Right ventricle myocardium superior (tissue), 1 donor: ENCODE measurements at places on chromosomes 7 and 10.

- DNase-seq, result no peak
Observed at GRCh38 chr10:123800289-123800688, 91.3 kb downstream of the CPXM2 start.

DNA sequence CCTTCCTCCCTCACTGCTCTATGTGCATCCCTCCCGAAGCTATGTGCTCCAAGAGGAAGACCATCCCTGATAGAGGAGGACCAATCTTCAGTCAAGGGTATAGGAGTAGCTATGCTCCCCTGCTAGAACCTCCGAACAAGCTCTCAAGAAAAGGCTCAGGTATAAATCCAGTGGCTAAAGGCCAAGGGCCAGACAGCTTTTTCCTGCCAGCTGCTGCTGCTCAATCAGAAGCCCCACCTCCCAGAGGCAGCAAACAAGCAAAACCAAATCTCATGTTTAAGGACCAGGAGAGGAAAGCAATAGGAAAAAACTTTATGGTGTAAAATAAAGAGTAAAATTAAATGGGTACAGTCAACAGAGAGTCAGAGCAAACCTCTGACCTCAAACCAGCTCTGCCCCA, 187.2 kb downstream of the FGFR2 start:
- DNase-seq, result no peak

GRCh38 chr7:13055732-13056368, 368.4 kb downstream of the ARL4A start:
- DNase-seq, result no peak

GRCh38 chr10:90462749-90463470, 394.9 kb downstream of the HTR7 start:
- no peak for DNase-seq

GRCh38 chr7:111089822-111090426, 1.0 kb upstream of the LRRN3 start:
- DNase-seq, result no peak

DNA sequence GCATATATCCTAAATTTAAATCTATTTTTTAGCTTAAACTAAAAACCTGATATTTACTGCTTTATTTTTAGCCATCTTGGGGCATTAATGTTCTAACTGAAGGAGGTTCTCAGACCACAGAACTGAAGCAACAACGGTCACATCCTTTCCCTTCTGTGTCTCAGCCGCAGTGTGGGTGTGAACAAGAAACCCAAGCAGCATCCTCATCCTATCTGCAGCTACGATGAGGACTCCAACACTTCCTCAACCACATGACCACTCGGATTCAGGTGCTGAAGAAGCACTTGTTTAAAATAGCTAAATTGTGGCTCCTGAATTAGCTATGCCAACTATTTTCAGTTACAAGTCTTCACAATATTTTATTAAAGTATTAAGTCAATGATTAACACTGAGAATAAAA, 5.3 kb downstream of the ESYT2 start:
- no peak for DNase-seq

DNA sequence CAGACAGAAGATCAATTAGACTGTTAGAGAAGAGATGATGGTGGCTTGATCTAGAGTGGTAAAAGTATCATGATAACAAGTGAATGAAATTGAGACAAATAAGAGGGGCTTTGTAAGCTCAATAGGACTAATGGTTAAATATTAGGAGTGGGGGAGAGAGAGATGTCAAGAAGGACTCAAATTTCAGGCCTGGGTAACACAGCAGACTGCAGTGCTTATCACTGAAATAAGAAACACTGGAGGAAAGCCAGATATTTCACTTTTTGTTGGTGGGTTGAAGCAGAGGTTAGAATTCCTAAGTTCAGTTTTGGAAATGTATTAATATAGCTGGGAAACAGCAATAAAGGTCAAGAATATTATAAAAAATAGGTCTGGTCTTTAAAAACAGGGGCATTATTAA, 74.6 kb downstream of the ORC5 start:
- DNase-seq, result no peak

DNA sequence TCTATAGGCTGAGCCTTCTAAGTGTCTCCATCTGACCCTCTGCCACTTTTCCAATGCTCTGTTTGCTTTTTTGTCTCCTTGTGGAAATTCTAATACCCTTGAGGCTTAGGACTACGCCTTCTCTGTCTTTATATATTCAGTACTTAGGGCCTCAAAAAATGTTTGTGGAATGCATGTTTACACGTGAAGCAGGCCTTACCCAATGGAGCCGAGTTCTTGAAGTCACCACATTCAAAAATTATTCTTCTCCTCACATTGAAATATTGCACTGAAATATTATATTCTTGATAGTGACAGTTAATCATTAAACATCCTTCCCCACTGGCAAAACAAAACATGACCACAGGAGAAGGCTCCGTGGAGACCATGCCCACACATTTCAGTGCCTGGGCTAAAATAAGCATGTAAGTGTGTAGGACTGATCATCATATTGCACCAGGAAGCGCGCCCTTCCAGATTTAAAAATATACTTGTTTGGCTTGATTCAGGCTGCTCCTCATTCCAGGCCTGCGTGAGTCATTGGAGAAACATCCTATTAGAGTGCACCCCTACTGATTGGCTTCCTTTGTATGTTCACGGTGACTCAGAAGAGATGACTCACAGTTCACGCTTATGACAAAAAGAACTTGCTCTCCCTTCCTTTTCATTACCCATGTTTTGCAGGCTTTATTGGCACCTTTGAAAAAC, 307.4 kb upstream of the AOAH start:
- peak; percentile 57 for DNase-seq

GRCh38 chr7:37201003-37201875, 247.4 kb downstream of the ELMO1 start:
- peak; percentile 84 for DNase-seq

- DNase-seq, result peak; percentile 59
Observed at GRCh38 chr10:95560278-95561176, 644 bp downstream of the SORBS1 start.

- DNase-seq, result no peak
Observed at GRCh38 chr10:47326927-47327330, 4.7 kb downstream of the GDF2 start.

DNA sequence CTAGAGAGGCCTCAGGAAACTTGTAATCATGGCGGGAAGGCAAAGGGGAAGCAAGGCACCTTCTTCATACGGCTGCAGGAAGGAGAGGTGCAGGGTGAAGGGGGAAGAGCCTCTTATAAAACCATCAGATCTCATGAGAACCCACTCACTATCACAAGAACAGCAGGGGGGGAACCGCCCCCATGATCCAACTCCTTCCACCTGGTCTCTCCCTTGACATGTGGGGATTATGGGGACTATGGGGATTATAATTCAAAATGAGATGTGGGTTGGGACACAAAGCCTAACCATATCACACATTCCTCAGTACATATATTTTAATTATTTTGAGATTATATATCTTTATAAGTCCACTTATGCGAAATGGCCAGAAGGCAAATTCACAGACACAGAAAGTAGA, 8.9 kb downstream of the HK1 start:
- DNase-seq, result no peak

DNA sequence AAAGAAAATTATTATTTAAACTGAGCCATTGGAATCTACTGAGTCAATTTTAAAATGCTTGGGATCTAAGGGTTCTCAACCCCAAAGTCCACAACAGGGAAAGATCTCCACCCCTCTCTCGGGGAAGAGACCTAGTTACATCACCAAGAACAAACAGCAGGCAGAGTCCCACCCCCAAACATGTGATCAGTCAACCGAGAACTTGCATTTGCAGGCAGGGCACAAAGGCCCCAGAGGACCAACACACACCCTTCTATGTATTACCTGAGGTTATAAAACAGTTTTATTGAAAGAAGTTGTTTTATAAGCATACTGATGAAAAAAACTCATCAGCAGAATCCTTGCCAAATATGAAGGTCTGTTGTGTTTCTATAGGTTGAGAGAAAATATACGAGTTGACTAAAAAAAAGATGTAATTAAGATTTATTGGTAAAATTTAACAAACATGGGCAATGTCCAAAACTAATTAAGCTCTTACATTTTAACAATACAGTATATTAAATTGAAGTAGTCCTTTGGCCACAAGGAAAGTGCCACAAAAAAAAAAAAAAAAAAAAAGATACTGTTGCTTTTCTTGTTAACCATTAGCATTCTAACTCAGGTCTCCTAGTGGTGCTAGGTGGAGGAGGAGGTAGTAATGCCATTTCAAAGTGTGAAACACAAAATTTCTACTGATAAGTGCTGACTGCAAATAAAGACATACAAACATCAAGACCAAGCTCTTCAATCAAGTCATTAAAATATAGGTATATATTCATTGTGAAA, 975 bp upstream of the USP54 start:
- DNase-seq, result peak; percentile 54

DNA sequence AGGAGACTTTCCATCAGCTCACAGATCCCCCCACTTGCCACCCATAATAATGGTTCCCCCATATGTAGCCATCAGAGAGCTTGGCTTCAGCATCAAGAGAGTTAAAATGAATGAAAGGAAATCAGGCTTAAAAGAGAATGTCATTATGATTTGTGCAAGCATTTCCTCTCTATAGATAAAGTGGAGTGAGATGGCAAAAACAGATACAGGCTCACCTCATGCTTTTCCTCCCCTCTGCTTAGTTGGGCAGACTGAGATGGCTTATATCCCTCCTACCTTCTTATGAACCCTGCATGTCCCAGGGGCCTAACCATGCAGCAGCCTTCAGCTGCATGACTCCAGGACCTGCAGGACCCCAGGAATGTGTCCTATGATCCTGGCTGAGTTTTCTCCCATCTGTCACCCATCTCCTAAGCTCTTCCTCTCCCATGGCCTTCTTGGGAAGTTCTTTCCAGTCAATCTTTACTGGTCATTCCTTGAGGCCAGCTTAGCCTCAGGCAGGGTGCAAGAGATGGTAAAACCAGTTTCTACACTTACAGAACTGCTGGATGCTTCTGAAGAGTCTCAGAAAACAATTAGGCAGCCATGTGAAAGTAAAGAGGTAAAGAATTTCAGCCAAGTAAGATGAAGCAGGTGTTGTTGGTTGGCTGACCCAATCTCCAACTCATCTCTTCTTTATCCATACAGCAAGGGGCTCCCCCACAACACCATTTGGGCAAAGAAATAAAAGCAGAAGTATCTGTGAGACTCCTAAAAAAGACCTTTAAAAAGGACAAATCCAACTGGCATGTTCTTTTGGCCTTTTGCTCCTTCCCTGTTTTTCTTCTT, 159.7 kb downstream of the RTKN2 start:
- DNase-seq, result no peak

DNA sequence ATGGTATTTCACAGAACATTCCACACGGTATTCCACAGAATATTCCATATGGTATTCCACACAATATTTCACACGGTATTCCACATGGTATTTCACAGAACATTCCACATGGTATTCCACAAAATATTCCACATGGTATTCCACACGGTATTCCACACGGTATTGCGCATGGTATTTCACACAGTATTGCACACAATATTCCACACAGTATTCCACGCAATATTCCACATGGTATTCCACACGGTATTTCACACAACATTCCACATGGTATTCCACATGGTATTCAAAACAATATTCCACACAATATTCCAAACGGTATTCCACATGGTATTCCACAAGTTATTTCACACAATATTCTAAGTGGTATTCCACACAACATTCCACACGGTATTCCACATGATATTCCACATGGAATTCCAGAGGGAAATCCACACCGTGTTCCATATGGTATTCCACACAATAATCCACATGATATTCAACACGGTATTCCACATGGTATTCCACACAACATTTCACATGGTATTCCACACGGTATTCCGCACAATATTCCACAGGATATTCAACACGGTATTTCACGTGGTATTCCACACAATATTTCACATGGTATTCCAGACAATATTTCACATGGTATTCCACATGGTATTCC, 136.7 kb upstream of the CHST15 start:
- no peak for DNase-seq

DNA sequence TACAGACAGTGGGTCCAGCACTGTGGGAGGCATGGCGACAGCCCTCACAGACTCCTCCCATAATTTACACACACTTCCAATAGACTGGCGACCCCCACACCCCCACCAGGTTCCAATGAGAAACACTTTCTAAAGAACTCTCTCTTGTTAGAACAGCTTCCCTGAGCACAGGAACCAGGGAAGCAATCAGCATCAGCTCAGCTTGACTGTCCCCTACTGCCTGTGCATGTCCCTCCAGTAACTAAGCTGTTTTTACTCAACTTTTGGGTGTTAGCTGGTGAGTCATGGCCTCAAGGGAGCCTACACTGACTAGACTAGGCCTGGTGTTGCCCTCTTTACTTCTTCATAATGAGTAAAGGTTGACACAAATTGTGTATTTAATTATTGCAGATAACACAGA, 32.6 kb upstream of the HERPUD2 start:
- no peak for DNase-seq

DNA sequence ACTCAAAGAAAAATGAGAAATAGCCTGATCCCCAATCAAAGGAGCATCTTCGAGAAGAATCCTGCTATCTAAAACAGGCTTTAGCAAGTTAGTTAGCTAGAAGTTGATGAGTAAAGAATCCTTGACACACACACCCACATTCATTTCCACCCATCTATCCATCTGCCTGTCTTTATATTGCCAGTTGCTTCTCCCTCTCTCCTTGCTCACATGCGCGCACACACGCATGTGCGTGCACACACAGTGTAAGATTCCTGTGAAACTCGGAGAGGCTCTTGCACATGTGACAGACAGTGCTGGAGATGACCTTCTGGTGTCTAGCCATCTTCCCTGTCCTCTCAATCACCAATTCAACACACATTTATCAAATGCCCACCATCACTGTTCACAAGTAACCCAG, 393.3 kb downstream of the PLXNA4 start:
- DNase-seq, result no peak

GRCh38 chr10:119219871-119220270, 12.5 kb downstream of the GRK5 start:
- no peak for DNase-seq

GRCh38 chr10:17061418-17061817, 68.2 kb downstream of the CUBN start:
- no peak for DNase-seq

GRCh38 chr10:83252169-83252568, 887.1 kb upstream of the GHITM start:
- DNase-seq, result no peak

- DNase-seq, result no peak
Observed at GRCh38 chr7:74355091-74355490, 65.9 kb downstream of the CLIP2 start.

DNA sequence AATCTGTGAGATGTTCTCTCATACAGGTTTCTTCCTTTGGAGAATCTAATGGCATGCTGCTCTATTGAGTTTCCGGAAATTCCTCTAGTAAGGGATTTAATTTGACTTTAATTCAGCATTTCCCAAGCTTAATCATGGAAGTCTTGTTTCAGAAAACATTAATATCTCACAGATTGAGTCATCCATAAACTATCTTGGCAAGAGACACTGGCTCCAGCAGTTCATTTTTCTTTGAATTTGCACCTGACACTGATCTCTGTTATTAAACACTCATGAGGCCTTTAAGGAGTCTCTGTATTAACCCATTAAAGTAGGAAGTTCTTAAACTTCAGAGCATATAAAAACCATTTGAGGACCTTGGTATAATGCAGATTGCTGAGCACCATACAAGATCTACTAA, 3.6 kb upstream of the ITGB8 start:
- no peak for DNase-seq
